ENCODE measurements at places on chromosomes 2 and 18.

- DNase-seq, result no peak
Observed at GRCh38 chr2:187775196-187775595, 221.0 kb upstream of the TFPI start.

GRCh38 chr2:237876532-237876931 is 17.1 kb downstream of the RAMP1 start:
- DNase-seq, result no peak

DNA sequence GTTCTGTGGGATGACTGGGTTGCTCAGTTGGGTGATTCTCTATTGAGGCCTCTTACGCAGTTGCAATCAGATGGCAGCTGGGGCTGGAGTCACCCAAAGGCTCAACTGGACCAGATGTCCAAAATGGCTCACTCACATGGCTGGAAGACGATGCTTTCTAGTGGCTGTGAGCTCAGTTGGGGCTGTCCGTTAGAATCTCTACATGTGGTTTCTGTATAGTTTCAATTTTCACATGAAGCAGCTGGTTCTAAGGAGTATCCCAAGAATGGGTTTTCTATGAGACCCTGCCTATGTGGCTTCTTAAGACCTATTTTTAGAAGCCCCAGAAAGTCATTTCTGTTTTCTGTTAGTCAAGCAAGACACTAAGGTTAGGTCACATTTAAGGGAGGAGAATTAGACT is 4.4 kb downstream of the XRCC5 start:
- no peak for DNase-seq

- no peak for DNase-seq
Observed at GRCh38 chr2:179692043-179692442, 169.4 kb downstream of the ZNF385B start.

DNA sequence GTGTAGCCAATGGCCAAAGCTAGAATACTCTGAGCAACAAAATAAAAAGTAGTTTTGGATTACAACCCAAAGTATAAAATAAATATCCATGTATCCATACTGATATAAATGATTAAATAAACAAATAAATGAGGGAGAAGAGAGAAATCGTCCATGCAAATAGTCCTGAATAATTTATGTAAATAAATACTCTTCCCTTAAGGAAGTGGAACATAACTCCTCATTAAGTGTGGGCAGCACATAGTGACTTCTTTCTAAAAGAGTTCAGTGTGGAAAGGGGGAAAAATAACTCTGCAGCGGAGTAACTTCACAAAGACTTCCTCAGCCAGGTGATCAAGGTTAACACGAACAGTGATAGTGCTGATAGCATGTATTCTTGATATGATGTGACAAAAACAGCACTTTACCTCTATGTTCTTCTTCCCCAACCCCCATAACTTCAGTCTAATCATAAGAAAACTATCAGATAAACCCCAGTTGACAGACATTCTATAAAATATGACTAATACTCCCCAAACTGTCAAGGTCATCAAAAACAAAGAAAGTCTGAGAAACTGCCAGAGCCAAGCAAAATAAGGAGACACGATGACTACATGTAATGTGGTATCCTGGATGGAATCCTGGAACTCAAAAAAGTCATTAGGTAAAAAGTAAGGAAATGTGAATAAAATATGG is 30.7 kb downstream of the METTL8 start:
- DNase-seq, result no peak

DNA sequence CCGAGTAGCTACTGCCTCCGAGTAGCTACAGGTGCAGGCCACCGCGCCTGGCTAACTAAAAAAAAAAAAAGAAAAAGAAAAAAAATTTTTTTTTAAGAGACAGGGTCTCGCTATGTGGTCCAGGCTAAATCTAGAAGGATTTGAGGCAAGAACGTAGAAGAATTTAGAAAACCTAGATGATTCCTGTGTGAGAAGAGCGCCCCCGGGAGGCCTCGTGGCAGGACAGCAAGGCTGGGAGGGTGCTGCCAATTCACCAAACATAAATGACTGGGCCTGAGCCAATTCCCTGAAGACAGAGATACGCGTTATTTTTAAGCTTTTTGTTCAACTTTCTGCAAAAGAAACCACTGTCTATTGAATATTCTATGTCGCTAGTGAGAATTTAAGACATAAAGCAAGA is 90.1 kb upstream of the TGFA start:
- DNase-seq, result no peak

DNA sequence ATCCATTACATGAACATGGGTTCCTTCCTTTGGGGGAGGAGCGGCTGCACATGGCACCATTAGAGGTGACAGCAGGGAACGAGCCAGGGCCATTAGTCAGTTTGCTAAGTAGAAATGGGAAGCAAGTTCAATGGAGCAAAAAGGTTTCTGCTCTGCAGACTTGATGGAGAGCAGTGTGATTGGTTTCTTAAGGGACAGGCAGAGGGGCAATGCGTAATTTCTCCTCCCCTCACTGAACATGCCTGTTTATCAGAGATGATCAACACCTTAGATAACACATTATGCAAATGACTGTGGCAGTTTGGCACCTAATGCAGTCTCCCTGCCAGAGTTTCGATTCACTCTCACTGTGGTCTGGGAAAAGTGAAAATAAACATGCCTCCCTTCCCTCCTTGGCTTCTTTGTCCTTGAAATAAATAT is 414.5 kb downstream of the STK39 start:
- no peak for DNase-seq

DNA sequence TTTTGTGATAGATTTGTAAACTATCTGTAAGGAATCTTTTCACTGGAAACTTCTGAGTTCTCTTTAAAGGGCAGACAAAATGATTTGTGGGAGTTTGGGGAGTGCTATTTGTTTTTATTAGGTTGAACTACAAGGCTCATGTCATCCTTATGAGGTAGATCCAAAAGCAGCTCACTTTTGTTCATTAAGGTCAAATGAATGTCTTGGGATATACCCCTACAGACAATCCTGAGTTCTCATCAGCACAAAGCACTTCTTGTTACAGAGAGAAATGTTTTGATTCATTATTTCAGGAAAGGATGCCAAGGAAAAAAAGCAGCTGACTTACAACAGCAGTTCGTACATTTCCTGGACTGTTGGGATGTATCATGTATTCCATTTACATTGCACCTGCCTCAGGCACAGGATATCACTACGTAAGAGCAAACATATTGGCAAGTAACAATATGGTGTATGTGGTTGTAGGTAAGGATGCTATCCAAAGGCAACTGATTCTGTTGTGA is 68.9 kb downstream of the DCC start:
- no peak for DNase-seq

GRCh38 chr18:58579561-58580047 is 49.3 kb downstream of the ALPK2 start:
- no peak for DNase-seq

- DNase-seq, result no peak
Observed at GRCh38 chr2:62569907-62570841, 64.2 kb upstream of the TMEM17 start.

DNA sequence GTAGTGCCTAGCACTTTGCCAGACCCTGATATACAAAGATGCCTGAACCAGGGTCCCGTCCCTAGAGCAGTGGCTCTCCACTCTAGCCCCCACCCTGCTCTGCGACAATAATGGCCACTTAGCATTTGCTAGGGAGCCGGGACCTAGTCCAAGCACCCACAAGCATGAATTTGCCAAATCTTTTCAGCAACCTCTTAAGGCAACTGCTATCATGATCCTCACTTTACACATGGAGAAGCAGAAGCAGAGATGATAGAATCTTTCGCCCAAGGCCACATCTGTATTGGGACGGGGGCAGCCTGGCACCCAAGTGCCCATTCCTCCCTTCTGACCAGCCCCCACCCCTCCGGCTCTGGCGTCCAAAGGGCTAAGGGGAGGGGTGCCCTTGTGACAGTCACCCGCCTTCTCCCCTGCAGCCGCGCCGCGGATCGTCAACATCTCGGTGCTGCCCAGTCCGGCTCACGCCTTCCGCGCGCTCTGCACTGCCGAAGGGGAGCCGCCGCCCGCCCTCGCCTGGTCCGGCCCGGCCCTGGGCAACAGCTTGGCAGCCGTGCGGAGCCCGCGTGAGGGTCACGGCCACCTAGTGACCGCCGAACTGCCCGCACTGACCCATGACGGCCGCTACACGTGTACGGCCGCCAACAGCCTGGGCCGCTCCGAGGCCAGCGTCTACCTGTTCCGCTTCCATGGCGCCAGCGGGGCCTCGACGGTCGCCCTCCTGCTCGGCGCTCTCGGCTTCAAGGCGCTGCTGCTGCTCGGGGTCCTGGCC is 13.0 kb downstream of the SIGLEC15 start:
- DNase-seq, result no peak

DNA sequence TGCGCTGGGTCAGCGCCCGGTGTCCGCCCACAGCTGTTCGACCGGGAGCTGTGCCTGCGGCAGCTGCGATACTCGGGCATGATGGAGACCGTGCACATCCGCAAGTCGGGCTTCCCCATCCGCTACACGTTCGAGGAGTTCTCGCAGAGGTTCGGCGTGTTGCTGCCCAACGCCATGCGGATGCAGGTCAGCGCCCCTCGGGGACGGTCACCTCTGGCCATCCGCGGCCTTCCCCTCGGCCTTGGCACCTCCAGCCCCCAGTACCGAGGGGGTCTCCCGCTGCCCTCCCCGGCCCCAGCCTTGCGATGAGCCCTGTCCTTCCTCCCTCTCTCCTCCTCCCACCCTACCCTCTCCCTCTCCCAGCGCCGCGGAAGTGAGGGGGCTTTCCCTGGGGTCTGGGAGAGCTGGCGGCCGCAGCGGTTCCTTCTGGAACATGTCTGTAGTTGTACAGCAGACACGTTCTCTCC is 53.2 kb upstream of the GPR17 start:
- no peak for DNase-seq

- DNase-seq, result peak; percentile 37
Observed at GRCh38 chr18:25604894-25605597, 253.1 kb upstream of the ZNF521 start.

DNA sequence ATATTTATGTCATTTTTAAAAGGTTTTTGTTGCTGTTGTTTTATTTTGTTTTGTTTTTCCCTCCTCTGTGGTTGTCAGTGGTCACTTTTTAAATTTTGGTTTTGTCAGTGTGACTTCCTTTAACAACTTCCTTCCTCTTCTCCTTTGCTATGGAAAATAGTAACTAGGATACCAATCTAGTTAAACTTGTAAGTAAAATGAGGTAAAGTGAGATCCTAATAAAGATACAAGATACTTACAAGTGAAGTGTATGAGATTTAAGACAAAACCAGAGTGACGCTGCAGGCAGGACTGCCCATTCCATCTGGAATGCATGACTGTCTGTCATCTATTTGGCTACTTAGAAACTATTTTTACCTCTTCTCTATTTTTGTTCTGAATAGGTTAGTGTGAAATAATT is 30.6 kb upstream of the CREB1 start:
- DNase-seq, result no peak

- DNase-seq, result peak; percentile 92
Observed at GRCh38 chr2:26184555-26185303, 11.8 kb downstream of the GAREM2 start.

- DNase-seq, result no peak
Observed at GRCh38 chr2:52934323-52934898, 833.2 kb upstream of the CHAC2 start.

DNA sequence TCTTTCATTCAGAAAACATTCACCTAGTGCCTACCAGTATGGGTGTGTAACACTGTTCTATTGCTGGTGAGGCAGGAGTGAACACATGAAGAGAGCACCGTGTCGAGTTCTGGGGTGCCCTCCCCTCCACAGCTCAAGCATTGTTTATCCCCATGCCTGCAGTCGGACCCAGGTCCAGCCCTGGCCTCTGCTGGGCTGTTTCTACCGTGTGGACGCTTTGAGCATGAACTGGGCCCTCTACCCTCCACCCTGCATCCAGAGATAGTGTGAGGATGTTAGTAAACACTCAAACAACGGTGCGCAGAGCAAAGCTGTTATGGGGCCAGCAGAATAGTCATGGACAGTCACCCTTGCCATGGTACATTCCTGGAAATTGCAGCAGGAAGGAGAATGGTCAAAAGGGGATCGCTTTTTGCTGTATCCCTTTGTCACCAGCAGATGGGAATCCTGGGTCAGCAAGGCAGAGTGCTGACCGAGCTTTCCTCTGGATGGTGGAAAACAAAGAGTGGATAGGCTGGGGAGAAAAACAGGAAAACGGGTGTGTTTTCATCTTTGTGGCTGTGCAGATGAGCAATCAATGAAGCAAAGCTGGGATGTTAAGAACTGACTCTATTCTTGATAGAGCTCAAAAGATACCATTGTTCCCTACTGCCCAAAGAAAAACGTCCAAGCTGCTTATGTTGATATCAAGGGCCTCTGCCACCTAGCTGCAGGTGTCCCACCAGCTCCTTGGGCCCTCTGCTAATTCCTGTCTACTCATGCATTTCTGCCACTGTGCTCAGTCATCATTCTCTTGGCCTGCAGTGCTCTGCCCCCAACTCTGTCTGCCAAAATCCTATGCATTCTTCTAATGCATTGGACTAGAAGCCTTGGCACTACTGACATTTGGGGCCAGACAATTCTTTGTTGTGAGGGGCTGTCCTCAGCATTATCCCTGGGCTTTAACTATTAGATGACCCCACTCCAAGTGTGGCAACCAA is 38.7 kb downstream of the REEP1 start:
- DNase-seq, result peak; percentile 41

DNA sequence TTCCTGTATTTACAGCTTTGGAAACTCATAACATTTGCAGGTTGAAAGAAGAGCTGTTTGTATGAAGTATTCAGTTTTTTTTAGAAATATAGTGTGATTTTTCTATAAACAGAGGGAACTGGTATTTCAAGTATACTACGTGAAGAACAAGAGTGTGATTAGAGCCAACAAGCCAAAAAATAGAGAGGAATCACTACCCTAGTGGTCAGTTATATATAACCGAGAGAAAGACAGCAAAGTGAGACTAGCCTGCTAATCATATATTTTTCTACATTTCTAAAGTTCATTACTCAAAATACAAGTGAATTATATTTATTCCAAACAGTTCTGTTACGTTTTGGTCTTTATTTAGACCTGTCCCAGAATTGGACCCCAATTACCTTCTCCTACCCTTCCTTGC is 444.8 kb upstream of the NRP2 start:
- no peak for DNase-seq

GRCh38 chr2:207162316-207162715 is 3.4 kb downstream of the KLF7 start:
- no peak for DNase-seq

DNA sequence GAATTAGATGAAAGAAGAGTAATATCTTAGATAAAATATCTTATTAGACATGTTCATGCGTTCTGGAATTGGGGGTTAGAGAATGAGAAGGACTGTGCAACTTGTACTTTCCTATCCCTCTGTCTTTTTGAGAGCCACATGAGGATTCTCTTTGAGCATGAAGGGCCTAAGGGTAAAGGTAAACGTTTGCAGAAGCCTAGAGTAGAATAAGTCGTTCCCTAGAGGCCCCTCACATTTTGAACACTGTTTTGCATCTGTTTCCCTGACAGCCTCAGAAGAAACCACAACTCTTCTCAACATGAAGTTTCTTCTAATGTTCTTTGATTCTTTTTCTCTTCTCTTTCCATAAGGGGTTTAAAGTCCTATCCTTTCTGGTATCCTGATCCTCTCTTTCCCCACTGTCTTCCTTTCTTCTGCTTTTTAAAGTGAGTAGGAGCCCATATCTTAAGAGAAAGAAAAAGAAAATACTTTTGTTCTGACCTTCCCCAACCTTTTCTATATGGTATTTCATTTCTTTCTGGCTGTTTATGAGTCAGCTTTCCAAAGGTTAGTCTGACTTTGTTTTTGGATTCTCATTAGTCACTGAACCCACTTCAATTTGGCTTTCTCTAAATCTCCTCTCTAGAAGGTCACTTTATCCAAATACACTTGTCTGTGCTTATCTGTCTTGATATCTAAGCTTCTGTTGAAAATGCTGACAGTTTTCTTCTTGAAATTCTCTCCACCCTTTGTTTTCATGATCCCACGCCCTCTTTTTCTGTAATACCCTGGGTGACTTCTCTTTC is 34.8 kb downstream of the PPP1R1C start:
- DNase-seq, result no peak

GRCh38 chr2:197024206-197024605 is 97.7 kb upstream of the PGAP1 start:
- DNase-seq, result no peak
